Right lobe of liver (tissue), 6 donors: ENCODE measurements at places on chromosomes 5 and 9. TPM values are rescaled to one million over a fixed set of nuclear protein-coding genes. Genes with fewer than 3 reads are reported as not detected.

SVEP1 gene
- 4.5 TPM for total RNA-seq

- DNase-seq: no peak
- H3K4me3 ChIP-seq: no peak overlapping the region
- no peaks in the 10 kb centered on the region for H3K36me3 ChIP-seq
- no peaks in the 10 kb centered on the region for H3K27me3 ChIP-seq
- H3K27ac ChIP-seq: no peak overlapping the region
Observed at GRCh38 chr5:103356350-103357091, 98.0 kb downstream of the MACIR start.

DNA sequence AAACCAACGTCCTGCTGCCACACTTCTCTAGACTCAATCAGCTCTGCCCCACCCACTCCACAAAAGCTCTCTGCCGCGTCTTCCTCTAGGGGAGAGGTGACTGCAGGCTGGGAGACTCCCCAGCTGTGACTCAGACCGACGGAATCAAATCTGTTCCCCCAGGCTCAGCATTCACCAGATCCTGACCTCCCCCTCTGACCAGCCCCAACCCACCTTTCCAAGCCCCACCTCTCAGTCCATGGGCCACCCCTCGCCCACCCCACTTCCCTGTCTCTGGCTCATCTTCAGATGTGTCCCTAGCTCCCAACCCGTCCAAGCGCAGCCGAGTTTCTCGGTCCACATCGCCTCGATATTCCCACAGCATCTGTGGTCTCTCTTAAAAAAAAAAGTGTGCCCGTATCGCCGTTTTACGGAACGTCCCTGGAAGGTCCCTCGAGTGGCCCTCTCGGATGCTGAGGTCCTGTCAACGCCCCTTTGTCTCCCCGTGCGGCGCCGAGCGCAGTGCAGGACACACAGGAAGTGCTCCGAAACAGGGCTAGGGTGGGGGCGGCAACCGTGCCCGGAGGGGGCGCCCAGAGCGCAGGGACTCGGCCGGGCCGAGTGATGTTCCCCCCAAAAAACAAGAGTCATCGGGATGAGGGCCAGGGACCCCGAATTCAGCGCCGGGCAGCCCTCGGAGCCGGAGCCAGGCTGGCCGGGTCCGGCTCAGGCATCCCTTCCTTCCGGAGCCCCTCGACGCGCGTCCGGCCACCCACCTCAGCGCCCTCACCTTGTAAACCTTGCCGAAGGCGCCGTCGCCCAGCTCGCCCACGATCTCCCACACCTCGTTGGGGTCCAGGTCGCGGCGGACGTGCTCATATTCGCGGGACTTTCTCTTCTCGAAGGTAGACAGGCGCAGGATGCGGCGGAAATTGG, 649 bp downstream of the STK10 start:
- H3K4me3 ChIP-seq: peak overlapping the region; percentile 87
- H3K27me3 ChIP-seq: no peaks in the 10 kb centered on the region
- no peak for DNase-seq
- H3K36me3 ChIP-seq: no peaks in the 10 kb centered on the region
- H3K4me1 ChIP-seq: no peaks in the 10 kb centered on the region

GRCh38 chr9:132003896-132004295, 75.8 kb downstream of the MED27 start:
- H3K27me3 ChIP-seq: no peaks in the 10 kb centered on the region
- H3K4me3 ChIP-seq: no peak overlapping the region
- DNase-seq: no peak
- H3K4me1 ChIP-seq: no peaks in the 10 kb centered on the region
- H3K36me3 ChIP-seq: no peaks in the 10 kb centered on the region
- H3K27ac ChIP-seq: no peak overlapping the region

MRPS30 gene
- total RNA-seq: 26.0 TPM

TMEM252 gene
- 0.22 TPM for total RNA-seq

DNA sequence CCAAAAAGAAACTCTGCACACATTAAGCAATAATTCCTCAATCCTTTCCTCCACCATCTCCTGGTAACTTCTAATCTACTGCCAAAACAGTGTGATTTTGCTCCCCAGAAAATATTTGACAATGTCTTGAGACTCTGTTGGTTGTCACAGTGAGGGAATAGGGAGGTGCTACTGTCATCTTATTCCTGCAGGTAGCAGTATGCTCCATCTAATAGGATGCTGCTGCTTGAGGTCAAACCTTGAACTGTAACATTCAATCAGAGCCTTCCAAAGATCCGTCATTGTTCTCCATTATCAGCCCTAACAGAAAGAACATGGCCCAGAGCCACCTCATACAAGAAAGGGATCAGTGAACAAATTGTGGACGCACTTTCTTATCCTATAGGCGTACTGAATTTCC, 514.7 kb upstream of the GRIN3A start:
- H3K4me3 ChIP-seq: no peak overlapping the region
- H3K36me3 ChIP-seq: no peaks in the 10 kb centered on the region
- DNase-seq: no peak
- no peaks in the 10 kb centered on the region for H3K27me3 ChIP-seq

- H3K36me3 ChIP-seq: no peaks in the 10 kb centered on the region
- no peaks in the 10 kb centered on the region for H3K4me1 ChIP-seq
- no peak for DNase-seq
- H3K27ac ChIP-seq: peak overlapping the region; percentile 83
- H3K27me3 ChIP-seq: no peaks in the 10 kb centered on the region
- H3K4me3 ChIP-seq: peak overlapping the region; percentile 43
Observed at GRCh38 chr9:101440714-101441230, 5.2 kb upstream of the ALDOB start.

GRCh38 chr5:31753700-31754357, 114.9 kb downstream of the PDZD2 start:
- H3K27me3 ChIP-seq: no peaks in the 10 kb centered on the region
- H3K36me3 ChIP-seq: no peaks in the 10 kb centered on the region
- no peak overlapping the region for H3K4me3 ChIP-seq
- no peaks in the 10 kb centered on the region for H3K4me1 ChIP-seq
- no peak overlapping the region for H3K27ac ChIP-seq

- H3K36me3 ChIP-seq: no peaks in the 10 kb centered on the region
- no peak for DNase-seq
- no peak overlapping the region for H3K4me3 ChIP-seq
- no peaks in the 10 kb centered on the region for H3K27me3 ChIP-seq
- H3K4me1 ChIP-seq: peaks cover 18% of the 10 kb centered on the region
Observed at GRCh38 chr9:34046784-34047379, 1.8 kb downstream of the UBAP2 start.

GRCh38 chr5:160198841-160199409, 30.4 kb upstream of the FABP6 start:
- H3K4me3 ChIP-seq: no peak overlapping the region
- no peaks in the 10 kb centered on the region for H3K36me3 ChIP-seq
- no peaks in the 10 kb centered on the region for H3K27me3 ChIP-seq
- H3K4me1 ChIP-seq: peaks cover 8% of the 10 kb centered on the region

GRCh38 chr5:68659881-68660280, 433.9 kb upstream of the SLC30A5 start:
- no peak overlapping the region for H3K4me3 ChIP-seq
- H3K27ac ChIP-seq: no peak overlapping the region
- no peaks in the 10 kb centered on the region for H3K36me3 ChIP-seq
- DNase-seq: no peak
- H3K27me3 ChIP-seq: no peaks in the 10 kb centered on the region
- H3K4me1 ChIP-seq: no peaks in the 10 kb centered on the region

- no peaks in the 10 kb centered on the region for H3K36me3 ChIP-seq
- no peak for DNase-seq
- H3K27ac ChIP-seq: peak overlapping the region; percentile 41
- H3K4me1 ChIP-seq: no peaks in the 10 kb centered on the region
Observed at GRCh38 chr9:37575511-37575914, 667 bp downstream of the FBXO10 start.

DNA sequence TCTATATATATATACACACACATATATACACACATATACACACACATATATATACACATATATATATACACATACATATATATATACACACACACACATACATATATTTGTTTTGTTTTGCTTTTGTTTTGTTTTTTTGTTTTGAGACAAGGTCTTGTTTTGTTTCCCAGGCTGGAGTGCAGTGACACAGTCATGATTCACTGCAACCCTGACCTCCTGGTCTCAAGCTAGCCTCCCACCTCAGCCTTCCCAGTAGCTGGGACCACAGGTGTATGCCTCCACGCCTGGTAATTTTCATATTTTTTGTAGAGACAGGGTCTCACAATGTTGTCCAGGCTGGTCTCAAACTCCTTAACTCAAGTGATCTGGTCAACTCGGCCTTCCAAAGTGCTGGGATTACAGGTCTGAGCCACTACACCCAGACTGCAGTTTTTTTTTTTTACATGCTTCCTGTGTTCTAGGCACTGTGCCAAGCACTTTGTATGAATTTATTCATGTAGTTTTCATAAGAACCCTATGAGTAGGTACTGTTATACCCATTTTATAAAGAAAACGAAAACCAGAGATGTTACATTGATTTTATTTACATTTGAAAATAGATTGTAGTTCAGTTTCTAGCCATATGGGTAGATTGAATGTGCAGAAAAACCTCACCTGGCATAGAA, 120.7 kb downstream of the PBX3 start:
- no peaks in the 10 kb centered on the region for H3K4me1 ChIP-seq
- DNase-seq: no peak
- no peaks in the 10 kb centered on the region for H3K36me3 ChIP-seq
- H3K4me3 ChIP-seq: no peak overlapping the region
- H3K27ac ChIP-seq: no peak overlapping the region
